ENCODE measurements at places on chromosomes 12 and 14. TPM values are rescaled to one million over a fixed set of nuclear protein-coding genes. Genes with fewer than 3 reads are reported as not detected.

- no peak for DNase-seq
Observed at GRCh38 chr12:56046027-56046780, 4.5 kb downstream of the RPS26 start.

DNA sequence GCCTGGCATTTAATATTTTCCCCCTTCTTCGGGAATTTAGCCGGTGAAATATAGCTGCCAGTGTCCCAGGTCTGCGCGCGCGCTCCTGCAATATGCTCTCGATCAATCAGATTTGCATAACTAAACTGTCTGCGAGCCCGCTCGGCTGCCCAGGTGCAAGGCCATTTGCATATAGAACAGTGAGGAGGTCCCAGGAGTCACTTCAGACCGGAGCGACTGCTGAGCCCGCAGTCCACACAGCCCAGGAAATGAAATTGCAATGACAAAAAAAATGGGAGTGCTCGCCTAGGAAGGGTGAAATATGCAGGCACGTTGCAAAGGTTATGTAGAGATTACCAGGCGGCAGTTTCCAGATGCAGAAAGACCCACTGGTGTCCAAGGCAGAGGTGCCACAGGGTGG is 228.5 kb downstream of the VRK1 start:
- no peak for DNase-seq

DNA sequence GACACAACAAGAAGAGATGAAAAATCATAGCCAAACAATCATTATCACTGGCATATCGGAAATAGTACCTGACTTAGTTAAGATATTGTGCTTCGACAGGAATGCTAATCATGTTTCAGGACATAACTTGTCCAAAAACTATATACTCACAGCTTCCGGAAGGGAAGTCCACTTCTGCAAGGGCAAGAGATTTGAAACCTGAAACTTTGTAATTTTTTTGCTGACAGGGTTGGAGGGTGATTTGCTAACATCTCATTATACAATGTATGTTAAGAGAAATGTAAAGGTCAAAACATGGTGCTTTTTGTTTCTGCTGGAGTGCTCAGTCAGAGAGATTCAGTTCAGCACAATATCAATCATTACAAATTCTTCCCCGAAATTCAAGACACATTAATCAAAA is 200.3 kb downstream of the CNTN1 start:
- no peak for DNase-seq

GRCh38 chr12:27615331-27615891 is 80.8 kb upstream of the REP15 start:
- no peak for DNase-seq

DNA sequence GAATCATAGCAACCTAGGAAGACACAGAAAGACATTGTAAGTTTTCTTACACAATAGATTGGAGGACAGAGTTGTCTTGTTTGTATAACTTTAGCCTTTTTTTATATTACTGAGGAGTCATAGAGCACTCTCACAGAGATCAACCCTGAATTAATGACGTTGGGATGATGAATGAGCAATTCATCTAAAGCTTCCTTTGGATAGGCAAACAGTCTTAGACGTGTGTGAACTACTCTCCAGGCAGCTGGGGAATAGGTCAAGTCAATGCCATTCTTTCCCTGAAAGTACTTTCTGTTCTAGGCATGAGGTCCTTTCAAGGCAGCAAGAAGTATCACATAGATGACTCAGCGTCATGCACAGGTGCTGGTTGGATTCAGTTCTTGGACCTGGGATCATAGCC is 369.1 kb upstream of the NOVA1 start:
- no peak for DNase-seq

DNA sequence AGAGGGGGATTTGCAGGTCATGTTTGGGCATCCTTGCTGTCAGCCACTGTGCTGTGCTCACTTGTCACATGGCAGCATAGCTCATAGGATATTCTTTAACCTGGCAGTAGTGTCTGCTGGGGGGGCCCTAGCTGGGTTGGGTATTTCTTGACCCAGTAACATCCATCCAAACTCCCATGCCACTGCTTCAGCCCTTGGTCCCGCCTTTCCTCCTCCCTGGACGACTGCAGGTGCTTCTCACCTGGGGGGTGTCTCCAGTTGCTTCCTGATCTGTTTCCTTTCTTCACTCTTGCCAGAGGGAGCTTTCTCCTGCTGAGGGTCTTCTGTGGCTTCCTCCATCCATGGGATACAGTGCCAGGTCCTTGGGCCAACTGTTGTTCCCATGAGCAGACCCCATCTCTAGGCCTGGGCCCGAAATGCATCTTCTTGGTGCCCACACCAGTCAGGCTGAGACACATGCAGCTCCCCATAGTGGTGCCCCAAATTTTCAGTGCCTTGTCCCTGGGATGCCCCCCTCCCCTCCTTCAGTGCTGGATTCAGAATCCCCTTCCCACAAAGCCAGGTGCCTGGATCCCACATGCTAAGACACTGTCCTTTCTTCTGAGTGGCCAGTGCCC is 20.5 kb downstream of the C14orf132 start:
- no peak for DNase-seq

GRCh38 chr12:103884316-103884715 is 43.3 kb upstream of the NT5DC3 start:
- DNase-seq: peak; percentile 19

GRCh38 chr12:106329231-106329982 is 26.9 kb downstream of the TCP11L2 start:
- no peak for DNase-seq

GRCh38 chr14:85090681-85091080 is 439.3 kb upstream of the FLRT2 start:
- no peak for DNase-seq

- DNase-seq: no peak
Observed at GRCh38 chr12:19456176-19456575, 16.9 kb downstream of the AEBP2 start.

DNA sequence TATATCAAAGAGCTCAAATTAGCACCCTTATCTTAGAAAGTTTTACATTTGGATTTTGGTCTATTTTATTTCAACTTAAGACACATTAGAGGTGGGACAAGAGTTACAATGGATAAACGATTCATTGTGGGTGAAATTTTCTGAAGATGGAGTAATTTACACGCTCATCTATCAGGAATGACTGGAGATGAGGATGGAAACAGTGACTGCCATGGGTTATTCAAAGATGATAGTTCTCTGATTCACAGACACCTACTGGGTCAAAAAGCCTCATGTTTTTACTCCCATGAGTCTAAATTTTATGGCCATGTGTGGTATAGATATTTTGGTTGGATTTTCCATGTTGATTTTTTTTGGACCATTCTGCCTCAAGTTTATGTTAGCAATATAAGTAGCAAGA is 22.1 kb downstream of the SAMD4A start:
- no peak for DNase-seq

DNA sequence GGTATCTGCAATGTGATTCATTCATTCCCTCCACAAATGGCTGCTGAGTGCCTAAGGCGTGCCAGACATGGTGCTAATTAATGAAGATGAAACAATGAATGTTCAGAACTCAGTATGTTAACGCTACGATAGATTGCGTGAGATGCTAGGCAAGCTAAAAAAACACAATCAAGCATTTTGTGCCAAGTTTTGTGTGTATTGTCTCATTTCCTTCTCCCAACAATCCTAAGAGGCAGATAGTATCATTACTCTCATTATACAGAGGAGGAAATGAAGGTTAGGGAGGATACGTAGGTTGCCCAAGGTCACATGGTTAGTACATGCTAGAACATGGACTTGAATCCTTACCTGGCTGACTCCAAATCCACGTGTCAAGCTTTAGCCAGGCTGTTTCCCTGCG is 264.4 kb downstream of the EFCAB11 start:
- no peak for DNase-seq

- DNase-seq: peak; percentile 90
Observed at GRCh38 chr14:70907176-70907995, at the start of gene PCNX1. Gene PCNX1, plus strand, starts transcription at chr14:70907459. Its CDS starts 392 bp downstream, at chr14:70907851.

DNA sequence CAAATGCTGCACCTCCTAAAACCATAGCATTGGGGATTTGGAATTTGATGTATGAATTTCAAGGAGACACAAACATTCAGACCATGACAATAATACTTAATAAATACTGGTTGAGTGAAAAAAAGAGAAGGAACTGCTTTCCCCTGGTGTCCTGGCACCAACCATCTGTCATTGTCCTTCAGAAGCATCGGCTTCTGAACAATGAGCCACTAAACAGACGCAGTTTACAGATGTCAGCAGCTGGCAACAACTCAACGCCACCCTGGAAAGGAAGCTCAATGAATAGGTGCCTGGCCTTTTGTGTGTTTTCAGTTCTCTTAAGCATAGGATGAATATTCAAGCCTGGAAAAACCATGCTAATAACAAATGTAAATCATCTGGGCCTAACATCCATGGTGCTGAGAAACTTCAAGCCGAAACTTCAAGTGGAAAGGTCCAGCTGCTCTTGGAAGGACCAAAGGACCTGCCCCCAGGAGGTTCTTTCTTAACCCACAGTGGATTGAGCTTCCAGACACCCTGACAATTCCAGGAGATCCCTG is 101.3 kb downstream of the WIF1 start:
- no peak for DNase-seq

- no peak for DNase-seq
Observed at GRCh38 chr14:99936056-99936455, 129.2 kb upstream of the EVL start.

DNA sequence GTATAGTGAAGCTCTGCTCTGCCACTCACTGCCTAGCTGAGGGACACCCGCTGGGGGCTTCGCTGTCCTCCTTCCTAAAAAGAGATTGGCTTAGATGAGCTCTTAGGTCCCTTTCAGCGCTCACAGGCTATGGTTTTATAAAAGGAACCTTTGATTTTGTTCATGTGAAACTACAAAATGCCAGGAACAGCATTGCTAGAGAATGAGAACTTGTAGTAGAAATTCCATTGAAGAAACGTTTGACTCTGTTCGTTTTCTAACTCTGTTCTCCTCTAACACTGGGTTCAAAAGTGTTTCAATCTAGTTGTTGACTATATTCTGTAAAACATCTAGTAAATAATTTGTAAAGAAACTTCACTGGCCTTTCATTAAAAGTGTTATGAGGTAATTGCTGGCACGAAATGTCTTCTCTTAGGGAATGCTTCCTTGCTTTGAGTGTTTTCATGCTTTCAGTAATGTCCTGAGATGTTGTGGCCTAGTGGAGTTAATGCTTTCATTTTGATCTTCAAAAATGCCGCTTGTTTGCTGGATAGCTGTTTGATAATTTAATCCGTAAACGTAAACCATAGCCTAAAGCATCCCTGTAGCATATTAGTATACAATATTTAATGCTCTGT is 1.6 kb downstream of the MARK3 start:
- no peak for DNase-seq

DNA sequence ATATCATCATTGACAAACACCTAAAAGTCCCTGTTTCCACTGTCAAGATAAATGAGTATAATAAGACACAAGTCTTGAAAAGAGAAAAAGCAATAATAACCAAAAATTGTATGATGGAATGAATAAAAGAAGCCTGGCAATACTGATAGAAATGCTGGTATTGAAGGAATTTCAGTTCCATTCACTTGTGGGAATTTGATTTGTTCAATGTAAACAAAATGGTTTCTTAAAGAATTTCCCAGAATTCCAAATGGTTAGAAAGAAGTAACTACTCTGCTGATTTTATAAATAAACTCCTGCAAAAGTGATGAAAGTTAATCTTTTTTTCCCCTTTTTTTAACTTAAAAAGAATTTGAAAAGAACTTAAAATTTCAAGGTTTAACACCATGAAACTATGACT is 129.9 kb upstream of the PDZRN4 start:
- no peak for DNase-seq

GRCh38 chr14:72560889-72561493 is 332.9 kb downstream of the DPF3 start:
- DNase-seq: no peak

DNA sequence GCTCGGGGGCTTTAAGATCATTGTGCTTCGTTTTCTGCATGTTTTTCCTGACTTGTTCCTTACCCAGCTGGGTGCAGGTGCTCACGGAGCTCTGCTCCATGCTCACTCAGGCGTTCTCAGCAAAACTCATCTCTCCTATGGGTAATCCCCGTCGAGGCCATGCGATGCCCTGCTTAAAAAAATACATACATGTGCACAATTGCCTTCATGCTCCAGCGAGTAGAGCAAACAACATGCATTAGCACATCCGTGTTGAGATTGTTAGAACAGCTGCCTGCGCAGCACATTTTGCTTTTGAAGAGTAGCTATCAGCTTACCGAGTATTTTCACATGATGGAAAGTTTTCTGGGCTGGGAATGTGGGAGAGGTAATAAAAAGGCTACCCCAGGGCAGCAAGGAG is 16.2 kb downstream of the AACS start:
- DNase-seq: no peak

- DNase-seq: no peak
Observed at GRCh38 chr14:32590157-32590556, 261.1 kb downstream of the AKAP6 start.

- no peak for DNase-seq
Observed at GRCh38 chr14:104548802-104549535, 30.6 kb upstream of the C14orf180 start.

DNA sequence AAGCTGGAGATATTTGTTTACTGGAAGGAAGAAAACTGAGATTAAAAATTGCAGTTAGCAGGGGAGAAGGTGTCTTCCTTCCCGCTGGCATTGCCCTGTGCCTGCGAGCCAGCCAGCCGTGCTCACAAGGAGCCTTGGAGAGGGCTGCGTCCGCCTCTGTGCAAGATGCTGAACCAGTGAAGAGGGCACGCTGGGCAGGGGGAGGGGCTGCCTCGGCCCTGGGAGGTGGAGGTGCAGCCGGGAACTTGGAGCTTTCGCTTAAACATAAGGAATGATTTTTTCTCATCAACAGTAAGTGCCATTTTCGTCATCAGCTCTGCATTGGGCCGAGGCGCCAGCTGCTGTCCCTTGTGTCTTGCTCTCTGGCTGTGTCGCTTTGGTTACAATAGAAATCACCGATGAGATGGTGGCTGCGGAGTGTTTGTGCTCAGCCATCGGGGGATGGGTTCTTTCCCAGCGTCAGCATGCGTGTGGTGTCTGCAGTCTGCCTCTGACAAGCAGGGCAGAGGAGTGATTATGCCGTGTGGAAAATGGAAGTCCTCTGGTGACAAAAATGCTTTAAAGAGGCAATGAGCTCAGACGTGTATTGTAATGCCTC is 97.3 kb downstream of the ESR2 start:
- peak; percentile 30 for DNase-seq

GRCh38 chr12:101747697-101748096 is 8.4 kb upstream of the SYCP3 start:
- no peak for DNase-seq

- no peak for DNase-seq
Observed at GRCh38 chr14:90179809-90180779, 76.3 kb upstream of the PSMC1 start.

GRCh38 chr14:71833476-71833875 is 98.8 kb upstream of the RGS6 start:
- DNase-seq: peak; percentile 55

The DNAI7 gene
- not detected for total RNA-seq

The IGFBP6 gene
- 27.1 TPM for total RNA-seq

The SOAT2 gene
- total RNA-seq: not detected

The PRB2 gene
- not detected for total RNA-seq

The CLEC6A gene
- not detected for total RNA-seq

The DENND5B gene
- total RNA-seq: 12.8 TPM

The LPAR5 gene
- 12.0 TPM for total RNA-seq

The RNF34 gene
- total RNA-seq: 46.8 TPM

The TMEM52B gene
- not detected for total RNA-seq

The ALG10B gene
- total RNA-seq: 4.6 TPM

The NGB gene
- total RNA-seq: not detected
